ENCODE measurements at places on chromosomes 5 and 9. TPM values are rescaled to one million over a fixed set of nuclear protein-coding genes. Genes with fewer than 3 reads are reported as not detected.

DNA sequence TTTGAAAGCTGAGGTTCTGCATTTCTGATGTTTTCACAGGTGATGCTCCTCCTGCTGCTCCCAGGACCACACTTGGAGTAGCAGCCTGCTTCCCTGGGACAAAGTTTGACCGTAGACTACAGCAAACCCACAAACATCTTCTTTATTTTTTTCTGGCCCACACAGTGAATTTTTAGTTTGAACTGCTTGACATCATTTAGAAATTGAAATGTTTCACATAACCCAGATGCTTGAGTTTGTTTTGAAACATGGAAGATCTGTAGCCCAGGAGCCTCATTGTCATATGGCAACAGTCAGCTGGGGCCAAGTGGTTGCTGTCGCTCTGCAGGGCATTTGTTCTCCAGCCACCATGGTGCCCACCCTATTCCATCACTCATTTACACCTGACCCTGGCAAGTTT lies 8.4 kb downstream of the SH3TC2 start:
- no peak for DNase-seq

GRCh38 chr5:160263326-160263855 lies 34.1 kb downstream of the FABP6 start:
- DNase-seq = no peak

GRCh38 chr9:92686954-92687353 lies 17.0 kb upstream of the IPPK start:
- DNase-seq = no peak

GRCh38 chr9:22265038-22265437 lies 181.6 kb upstream of the DMRTA1 start:
- no peak for DNase-seq

GRCh38 chr5:113531481-113532159 lies 18.1 kb downstream of the YTHDC2 start:
- no peak for DNase-seq

GRCh38 chr9:135566552-135566951 lies 5.0 kb downstream of the PAEP start:
- DNase-seq = no peak

GRCh38 chr5:140340605-140341121 lies 5.7 kb downstream of the HBEGF start:
- DNase-seq = no peak

PCDHGC3 gene
- 45.5 TPM for total RNA-seq

GPSM1 gene
- 63.0 TPM for total RNA-seq

UBE2QL1 gene
- total RNA-seq = not detected

FBP2 gene
- total RNA-seq = not detected

Measured in SJSA1 (cell line).